Fibroblast of skin of abdomen (primary cell): ENCODE measurements at places on chromosomes 1 and 21.
A peak's percentile ranks its signal among the peaks of the same experiment; 100 is the strongest.

- DNase-seq: no peak
Measured at GRCh38 chr1:9296850-9297249, 4.2 kb downstream of the SPSB1 start.

DNA sequence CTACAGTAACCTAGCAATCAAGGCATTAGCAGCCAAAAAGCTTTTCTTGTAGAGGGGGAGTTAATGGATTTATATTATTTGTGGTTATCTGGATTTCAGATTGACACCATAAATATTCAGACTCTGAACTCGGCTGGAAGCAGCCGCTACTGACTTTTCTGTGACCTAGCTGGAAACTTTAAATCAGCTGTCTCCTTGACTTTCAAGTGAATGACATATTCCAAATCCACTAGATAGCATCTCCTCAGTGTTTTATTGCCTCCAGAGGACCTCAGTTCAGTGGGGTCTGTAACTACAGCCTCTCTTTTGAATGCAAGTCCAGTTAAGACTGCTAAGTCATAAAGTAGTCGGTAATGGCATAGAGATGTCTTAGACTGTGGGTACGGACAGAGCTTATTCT is 448.5 kb downstream of the NUF2 start:
- DNase-seq: peak; percentile 27

DNA sequence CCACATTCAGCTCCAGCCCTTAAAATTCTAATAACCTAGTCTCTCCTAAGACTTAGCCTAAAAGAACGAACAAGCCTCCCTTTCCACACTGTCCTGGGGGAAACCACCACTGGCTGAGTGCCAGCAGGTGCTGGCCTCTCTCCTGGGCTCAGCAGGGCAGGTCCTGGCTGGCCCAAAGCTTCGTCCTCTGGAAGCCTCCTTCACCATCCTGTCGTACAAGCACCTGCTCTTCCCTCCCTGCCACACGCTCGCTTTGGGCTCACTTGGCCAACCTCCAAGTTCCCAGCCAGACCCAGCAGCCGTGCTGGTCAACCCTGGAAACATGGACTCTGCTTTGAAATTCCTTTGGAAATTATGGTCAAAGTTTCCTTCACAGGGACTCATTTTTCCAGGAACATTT is 58.2 kb upstream of the SLC25A33 start:
- DNase-seq: no peak

- no peak for DNase-seq
Measured at GRCh38 chr1:236029428-236029940, 35.4 kb downstream of the NID1 start.

- DNase-seq: no peak
Measured at GRCh38 chr1:117842408-117843170, 86.8 kb downstream of the GDAP2 start.

DNA sequence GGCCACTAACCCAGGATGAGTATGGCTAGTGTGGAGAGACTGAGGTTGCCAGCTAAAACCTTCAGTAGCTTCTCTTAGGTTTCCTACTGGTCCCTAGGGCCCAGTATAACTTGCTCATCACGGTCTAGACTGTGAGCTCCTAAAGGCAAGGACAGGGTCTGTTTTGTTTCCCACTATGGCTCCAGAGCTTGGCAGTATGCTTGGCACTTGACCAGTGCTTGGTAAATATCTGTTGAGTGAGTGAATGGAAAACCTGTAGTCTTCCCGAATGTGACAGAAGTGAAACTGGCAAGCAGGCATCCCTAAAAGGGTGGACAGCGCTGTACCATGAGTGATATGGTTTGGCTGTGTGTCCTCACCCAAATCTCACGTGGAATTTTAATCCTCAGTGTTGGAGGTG is 13.1 kb upstream of the PARS2 start:
- DNase-seq: no peak

- DNase-seq: peak; percentile 87
Measured at GRCh38 chr1:209583408-209583807, at the start of gene CAMK1G. TSS of gene CAMK1G (plus strand) at chr1:209583714. CDS start at chr1:209594984, 11,270 bp downstream.

GRCh38 chr1:161158316-161159010 is 837 bp upstream of the USP21 start:
- DNase-seq: no peak

DNA sequence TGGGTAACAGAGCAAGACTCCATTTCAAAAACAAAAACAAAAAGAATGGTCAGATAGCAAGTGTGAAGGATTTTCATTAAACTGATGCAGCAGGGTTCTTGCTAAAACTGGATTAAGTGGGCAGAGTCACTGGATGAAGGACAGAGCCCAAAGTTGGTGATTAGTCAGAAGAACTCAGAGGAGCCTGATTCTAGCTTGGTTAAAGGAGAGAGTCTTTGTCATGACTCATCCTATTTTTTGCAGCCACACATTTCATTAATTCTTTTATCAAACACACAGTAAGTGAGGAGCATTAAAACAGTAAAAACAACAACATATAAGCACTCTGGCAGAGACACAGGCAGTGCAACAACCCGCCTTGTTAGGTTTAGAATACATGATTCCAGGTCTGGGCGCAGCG is 56.0 kb upstream of the EDARADD start:
- DNase-seq: no peak

- DNase-seq: peak; percentile 26
Measured at GRCh38 chr1:225694151-225694603, 41.3 kb upstream of the ENAH start.

- no peak for DNase-seq
Measured at GRCh38 chr1:161082483-161082882, 6.9 kb downstream of the NECTIN4 start.

- peak; percentile 96 for DNase-seq
Measured at GRCh38 chr21:33940164-33940880, 24.7 kb upstream of the ATP5PO start.

DNA sequence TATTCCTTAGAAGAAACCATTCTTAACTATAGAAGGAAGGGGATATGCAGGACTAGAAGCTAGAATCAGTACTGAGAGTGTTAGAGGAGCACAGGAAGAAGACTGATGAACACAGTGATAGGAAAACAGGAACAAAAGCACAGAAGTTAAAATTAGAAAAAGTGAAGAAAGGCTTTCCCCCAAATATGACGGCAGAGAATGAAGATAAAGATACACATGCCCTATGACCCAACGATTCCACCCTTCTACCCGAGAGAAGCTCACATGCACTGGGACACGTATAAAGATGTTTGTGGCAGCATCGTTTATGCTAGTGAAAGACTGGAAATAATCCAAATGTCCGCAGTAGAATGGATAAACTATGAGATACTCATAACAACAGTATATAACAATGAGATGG is 74.2 kb downstream of the DTL start:
- no peak for DNase-seq

- DNase-seq: no peak
Measured at GRCh38 chr1:232608427-232608826, 21.5 kb downstream of the SIPA1L2 start.

GRCh38 chr1:53117836-53118235 is 24.6 kb downstream of the SLC1A7 start:
- no peak for DNase-seq

- peak; percentile 32 for DNase-seq
Measured at GRCh38 chr1:219498666-219499065, 114.2 kb downstream of the ZC3H11B start.

DNA sequence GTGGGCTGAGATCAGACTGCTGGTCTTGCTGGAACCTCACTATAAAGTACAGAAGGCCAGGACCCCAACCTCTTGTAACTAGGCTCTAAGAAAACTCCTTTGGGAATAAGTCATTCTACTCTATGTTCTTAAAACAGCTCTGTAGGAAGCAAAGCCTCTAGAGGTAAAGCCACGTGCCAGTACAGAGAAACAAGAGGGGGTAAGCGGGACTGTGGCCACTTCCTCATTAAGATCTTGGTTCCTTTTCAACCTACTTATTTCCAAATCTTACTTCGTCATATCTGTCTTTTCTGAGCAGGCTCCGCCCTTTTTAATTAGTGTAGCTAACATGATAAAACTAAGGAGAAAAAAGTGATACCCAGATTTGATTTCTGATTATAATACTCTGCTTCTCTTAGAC is 3.8 kb downstream of the NCSTN start:
- DNase-seq: no peak

- no peak for DNase-seq
Measured at GRCh38 chr1:156947818-156948525, 27.5 kb downstream of the LRRC71 start.

GRCh38 chr1:205472737-205473441 is 17.0 kb upstream of the BLACAT1 start:
- DNase-seq: no peak

DNA sequence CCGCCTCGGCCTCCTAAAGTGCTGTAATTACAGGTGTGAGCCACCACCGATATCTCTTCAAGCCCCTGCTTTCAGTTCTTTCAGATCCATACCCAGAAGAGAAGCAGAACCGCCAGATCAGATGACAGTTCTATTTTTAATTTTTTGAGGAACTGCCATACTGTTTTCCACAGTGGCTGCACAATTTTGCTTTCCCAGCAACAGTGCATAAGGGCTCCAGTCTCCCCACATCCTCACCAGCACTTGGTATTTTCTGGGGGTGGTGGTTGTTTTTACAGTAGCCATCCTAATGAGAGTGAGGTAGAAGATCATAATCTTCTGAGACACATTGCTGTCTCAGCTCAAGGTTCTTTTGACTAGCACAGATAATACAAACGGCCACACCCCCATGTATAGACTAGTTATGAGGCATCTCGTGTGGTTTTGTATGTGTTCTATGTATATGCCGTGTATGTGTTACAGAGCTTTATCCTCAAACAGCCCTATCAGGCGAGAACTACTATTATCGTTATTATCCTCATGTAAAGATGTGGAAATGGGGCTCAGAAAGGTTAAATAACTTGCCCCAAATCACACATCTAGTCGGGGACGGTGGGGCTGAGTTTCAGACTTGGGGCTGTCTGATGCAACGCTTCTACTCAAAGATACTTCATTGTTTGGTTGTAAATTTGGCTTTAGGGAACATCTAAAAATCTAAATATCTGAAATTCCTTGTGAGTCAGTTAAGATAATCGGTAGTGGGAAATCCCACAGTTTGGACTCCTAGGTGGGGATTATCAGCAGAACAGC is 12.0 kb downstream of the FHAD1 start:
- DNase-seq: no peak

DNA sequence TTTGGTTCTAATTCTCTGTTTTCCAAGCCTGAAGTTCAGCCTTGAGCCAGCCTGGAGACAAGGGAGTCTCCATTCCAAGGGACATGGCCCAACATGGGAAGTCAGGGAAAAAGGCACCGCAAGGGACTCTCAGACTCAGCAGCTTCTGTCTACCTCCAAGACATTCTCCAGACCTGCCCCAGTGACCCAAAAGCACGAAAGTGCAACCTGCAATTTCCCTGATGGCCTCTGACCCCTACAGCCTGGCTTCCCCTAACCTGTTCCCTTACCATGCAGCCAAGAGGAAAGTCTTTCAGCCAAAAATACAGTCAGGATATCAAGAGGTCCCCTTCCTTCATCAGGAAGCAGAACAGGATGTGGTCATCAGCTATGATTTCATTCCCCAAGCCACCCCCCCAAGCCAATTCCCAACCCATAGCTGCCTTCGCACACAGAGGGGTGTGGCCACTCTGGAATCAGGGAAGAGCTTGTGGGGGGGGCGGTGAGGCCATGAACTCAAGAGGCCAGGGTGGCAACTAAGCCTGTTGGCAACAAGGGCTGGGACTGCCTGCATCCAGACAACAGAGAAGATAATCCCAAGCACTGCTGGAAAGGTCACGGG is 59.2 kb downstream of the TIAM1 start:
- DNase-seq: peak; percentile 45

GRCh38 chr1:235027076-235027861 is 101.4 kb downstream of the TOMM20 start:
- no peak for DNase-seq
